Ovary (tissue), 10 donors: ENCODE measurements at places on chromosomes 5 and 9.

GRCh38 chr5:111552896-111553295, 40.6 kb upstream of the STARD4 start:
- H3K27ac ChIP-seq, result no peak overlapping the region
- no peak for DNase-seq
- no peak overlapping the region for H3K4me3 ChIP-seq
- no peaks in the 10 kb centered on the region for H3K27me3 ChIP-seq
- no peaks in the 10 kb centered on the region for H3K36me3 ChIP-seq

- H3K4me3 ChIP-seq, result no peak overlapping the region
- H3K4me1 ChIP-seq, result no peaks in the 10 kb centered on the region
- no peaks in the 10 kb centered on the region for H3K36me3 ChIP-seq
- no peaks in the 10 kb centered on the region for H3K27me3 ChIP-seq
- no peak overlapping the region for H3K27ac ChIP-seq
- no peak for DNase-seq
Observed at GRCh38 chr5:353612-354580, 32.4 kb downstream of the AHRR start.

GRCh38 chr5:117547192-117547591, 972.6 kb upstream of the SEMA6A start:
- H3K4me3 ChIP-seq, result no peak overlapping the region
- H3K27me3 ChIP-seq, result no peaks in the 10 kb centered on the region
- H3K36me3 ChIP-seq, result no peaks in the 10 kb centered on the region
- DNase-seq, result no peak
- H3K4me1 ChIP-seq, result no peaks in the 10 kb centered on the region

DNA sequence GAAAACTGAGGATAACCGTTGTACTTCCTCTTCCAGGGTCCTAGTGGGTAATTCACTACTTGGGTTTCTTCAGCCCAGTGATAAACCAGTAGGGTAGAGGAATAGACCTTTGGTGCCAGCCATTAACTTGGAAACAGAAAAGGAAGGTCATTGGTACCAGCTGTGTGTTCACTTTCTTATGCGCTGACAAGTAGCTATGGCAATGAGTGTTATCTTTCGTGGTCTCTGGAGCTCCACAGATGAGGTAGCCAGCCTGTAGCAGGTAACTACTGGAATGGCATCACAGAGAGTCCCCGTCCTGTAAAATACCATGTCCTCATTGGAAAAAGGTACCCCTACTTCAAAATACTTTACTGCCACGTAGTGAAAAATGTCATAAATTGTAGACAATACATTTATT, 2.3 kb downstream of the UHRF2 start:
- H3K27me3 ChIP-seq, result no peaks in the 10 kb centered on the region
- H3K36me3 ChIP-seq, result no peaks in the 10 kb centered on the region

GRCh38 chr9:127473932-127474331, 22.6 kb downstream of the LRSAM1 start:
- no peak for DNase-seq
- H3K36me3 ChIP-seq, result no peaks in the 10 kb centered on the region
- H3K4me3 ChIP-seq, result no peak overlapping the region
- no peaks in the 10 kb centered on the region for H3K4me1 ChIP-seq

GRCh38 chr9:110753731-110754231, 85.2 kb downstream of the MUSK start:
- H3K36me3 ChIP-seq, result no peaks in the 10 kb centered on the region
- H3K4me3 ChIP-seq, result no peak overlapping the region
- no peak for DNase-seq
- no peaks in the 10 kb centered on the region for H3K27me3 ChIP-seq
- peaks cover 3% of the 10 kb centered on the region for H3K4me1 ChIP-seq
- H3K27ac ChIP-seq, result no peak overlapping the region

DNA sequence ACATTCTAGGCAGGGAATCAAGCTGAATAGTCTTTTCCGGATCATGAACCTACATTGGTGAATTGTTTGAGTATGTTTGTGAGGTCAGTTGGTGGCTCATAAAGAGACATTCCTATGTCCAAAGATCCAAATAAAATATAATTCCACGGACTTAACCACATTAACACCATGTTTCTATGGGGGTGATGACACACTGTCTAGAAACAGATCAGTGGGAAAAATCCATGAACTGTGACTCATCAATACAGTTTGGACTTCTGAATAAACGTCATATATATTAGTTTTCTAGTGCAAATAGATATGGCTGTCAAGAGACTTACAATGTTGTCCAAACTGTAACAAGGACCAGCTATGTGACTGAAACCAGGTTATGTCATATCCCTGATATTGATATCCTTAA, 509.9 kb upstream of the TYRP1 start:
- no peak overlapping the region for H3K27ac ChIP-seq
- H3K4me3 ChIP-seq, result no peak overlapping the region
- no peaks in the 10 kb centered on the region for H3K27me3 ChIP-seq
- H3K36me3 ChIP-seq, result no peaks in the 10 kb centered on the region
- H3K4me1 ChIP-seq, result no peaks in the 10 kb centered on the region
- no peak for DNase-seq

- DNase-seq, result no peak
- H3K4me1 ChIP-seq, result no peaks in the 10 kb centered on the region
- H3K4me3 ChIP-seq, result peak overlapping the region; percentile 94
- H3K27ac ChIP-seq, result peak overlapping the region; percentile 99
- H3K27me3 ChIP-seq, result no peaks in the 10 kb centered on the region
- no peaks in the 10 kb centered on the region for H3K36me3 ChIP-seq
Observed at GRCh38 chr9:72363236-72363635, 1.8 kb downstream of the ZFAND5 start.

DNA sequence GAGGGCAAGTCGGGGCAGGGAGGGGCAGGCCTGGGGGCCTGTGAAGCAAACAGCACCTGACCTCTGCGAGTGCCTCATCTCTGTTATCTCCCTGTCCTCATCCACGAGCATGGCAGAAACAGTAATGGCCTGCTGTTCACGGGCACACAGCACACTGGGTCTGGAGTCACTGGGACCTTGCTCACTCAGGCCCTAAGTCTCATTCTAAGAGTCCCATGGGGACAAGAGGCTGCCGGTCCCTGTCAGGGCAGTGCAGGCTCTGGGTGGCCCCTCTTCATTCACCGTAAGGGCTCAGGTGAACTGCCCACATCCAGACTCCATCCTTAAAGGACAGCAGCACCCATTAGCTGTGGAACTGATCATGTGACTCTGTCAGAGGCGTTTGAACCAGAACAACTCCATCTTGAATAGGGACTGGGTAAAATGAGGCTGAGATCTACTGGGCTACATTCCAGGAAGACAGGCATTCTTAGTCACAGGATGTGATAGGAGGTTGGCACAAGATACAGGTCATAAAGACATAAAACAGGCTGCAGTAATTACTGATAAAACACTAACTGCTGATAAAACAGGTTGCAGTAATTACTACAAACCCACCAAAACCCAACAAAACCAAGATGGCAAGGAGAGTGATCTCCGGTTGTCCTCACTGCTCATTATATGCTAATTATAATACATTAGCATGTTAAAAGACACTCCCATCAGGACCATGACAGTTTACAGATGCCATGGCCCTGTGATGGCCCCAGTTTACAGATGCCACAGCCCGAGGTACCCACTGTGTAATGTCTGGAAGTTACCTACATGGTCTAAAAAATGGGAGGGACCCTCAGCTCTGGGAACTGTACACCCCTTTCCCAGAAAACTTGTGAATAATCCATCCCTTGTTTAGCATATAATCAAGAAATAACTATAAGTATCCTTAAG, 28.7 kb downstream of the BICD2 start:
- H3K4me1 ChIP-seq, result peaks cover 26% of the 10 kb centered on the region
- no peaks in the 10 kb centered on the region for H3K36me3 ChIP-seq
- DNase-seq, result no peak
- H3K27me3 ChIP-seq, result no peaks in the 10 kb centered on the region

DNA sequence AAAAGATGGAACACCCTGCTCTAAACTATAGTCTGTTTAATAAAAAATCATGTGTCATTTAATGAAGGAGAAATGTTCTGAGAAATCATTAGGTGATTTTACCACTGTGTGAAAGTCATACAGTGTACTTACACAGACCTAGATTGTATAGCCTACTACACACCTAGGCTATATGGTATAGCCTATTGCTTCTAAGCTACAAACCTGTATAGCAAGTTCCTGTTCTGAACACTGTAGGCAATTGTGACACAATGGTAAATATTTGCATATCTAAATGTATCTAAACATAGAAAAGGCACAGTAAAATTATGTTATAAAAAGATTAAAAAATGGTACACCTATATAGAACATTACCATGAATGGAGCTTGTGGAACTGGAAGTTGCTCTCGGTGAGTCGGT, 40.6 kb downstream of the EFNA5 start:
- no peak for DNase-seq
- no peaks in the 10 kb centered on the region for H3K36me3 ChIP-seq
- peaks cover 2% of the 10 kb centered on the region for H3K4me1 ChIP-seq
- no peak overlapping the region for H3K27ac ChIP-seq
- no peak overlapping the region for H3K4me3 ChIP-seq
- H3K27me3 ChIP-seq, result no peaks in the 10 kb centered on the region
